ENCODE measurements at places on chromosomes 7 and 10. TPM values are rescaled to one million over a fixed set of nuclear protein-coding genes. Genes with fewer than 3 reads are reported as not detected.

Gene WEE2
- total RNA-seq, result not detected

Gene LLCFC1
- not detected for total RNA-seq

Gene GPNMB
- 3.0 TPM for total RNA-seq

Gene ZNF511
- 67.0 TPM for total RNA-seq

Gene OPN1SW
- total RNA-seq, result not detected

Gene CAV1
- total RNA-seq, result 466 TPM

Gene SNX8
- total RNA-seq, result 60.1 TPM

Gene SEMA3A
- 5.7 TPM for total RNA-seq

Gene TMEM26
- 0.08 TPM for total RNA-seq

Gene CHAT
- total RNA-seq, result not detected

Gene GNB2
- total RNA-seq, result 236 TPM

Gene PDE6C
- not detected for total RNA-seq

Gene PIP
- 0.28 TPM for total RNA-seq

Gene CYP2E1
- 0.22 TPM for total RNA-seq

Gene PPP1R9A
- total RNA-seq, result 4.3 TPM

Gene SOSTDC1
- total RNA-seq, result not detected

Gene SND1
- total RNA-seq, result 108 TPM

Gene GTPBP4
- total RNA-seq, result 106 TPM

Gene TWIST1
- 3.2 TPM for total RNA-seq

Gene PPP3CB
- 9.3 TPM for total RNA-seq

Gene CYP3A7
- total RNA-seq, result not detected
